Stimulated activated CD4-positive, alpha-beta T cell treated with anti-CD3 and anti-CD28 coated beads, TNF-alpha, amount 100 ng/mL, for 48 hours (primary cell): ENCODE measurements at places on chromosomes 6 and 20.

- DNase-seq, result no peak
Observed at GRCh38 chr6:37095997-37096396, 74.0 kb upstream of the PIM1 start.

DNA sequence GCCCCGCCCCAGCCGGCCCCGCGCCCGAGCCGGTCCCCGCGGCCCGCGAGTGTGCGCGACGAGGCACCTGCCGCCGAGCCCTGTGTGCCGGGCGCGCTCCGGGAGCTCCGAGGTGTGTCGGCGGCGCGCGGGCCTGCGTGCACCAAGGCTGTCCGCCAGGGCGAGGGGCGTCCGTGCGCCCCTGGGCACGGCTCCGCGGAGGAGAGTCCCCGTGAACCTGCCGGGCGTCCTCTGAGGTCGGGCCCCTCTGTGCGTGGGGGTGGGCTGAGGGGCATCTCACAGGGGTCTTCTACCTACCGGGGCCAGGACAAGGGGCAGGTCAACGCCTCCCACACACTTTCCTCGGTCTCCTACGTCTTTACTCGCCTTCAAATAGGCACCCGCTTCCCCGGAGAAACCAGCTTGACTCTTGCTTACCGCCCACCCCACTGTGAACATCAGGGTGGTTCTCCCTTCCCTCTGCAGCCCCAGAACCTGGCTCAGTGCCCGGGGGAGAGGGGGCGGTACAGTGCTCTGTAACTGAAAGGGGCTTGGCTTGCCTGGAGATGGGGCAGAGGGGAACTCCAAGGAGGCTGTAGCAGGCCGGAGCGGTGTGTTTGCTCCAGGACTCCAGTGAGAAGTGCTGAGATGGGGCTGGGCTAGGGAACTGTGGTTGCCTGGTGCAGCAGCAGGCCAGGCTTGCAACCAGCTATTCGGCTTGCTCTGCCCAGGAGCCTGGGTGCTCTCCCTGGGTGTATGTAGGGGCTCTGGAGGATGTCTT lies at the start of gene SAMD10:
SAMD10 (minus strand) TSS at position 86 of the 760 bp plus-strand sequence. CDS start 175 bp downstream, outside the sequence.
- peak; percentile 83 for DNase-seq

GRCh38 chr6:87115402-87116135 lies 20.7 kb upstream of the CGA start:
- no peak for DNase-seq

DNA sequence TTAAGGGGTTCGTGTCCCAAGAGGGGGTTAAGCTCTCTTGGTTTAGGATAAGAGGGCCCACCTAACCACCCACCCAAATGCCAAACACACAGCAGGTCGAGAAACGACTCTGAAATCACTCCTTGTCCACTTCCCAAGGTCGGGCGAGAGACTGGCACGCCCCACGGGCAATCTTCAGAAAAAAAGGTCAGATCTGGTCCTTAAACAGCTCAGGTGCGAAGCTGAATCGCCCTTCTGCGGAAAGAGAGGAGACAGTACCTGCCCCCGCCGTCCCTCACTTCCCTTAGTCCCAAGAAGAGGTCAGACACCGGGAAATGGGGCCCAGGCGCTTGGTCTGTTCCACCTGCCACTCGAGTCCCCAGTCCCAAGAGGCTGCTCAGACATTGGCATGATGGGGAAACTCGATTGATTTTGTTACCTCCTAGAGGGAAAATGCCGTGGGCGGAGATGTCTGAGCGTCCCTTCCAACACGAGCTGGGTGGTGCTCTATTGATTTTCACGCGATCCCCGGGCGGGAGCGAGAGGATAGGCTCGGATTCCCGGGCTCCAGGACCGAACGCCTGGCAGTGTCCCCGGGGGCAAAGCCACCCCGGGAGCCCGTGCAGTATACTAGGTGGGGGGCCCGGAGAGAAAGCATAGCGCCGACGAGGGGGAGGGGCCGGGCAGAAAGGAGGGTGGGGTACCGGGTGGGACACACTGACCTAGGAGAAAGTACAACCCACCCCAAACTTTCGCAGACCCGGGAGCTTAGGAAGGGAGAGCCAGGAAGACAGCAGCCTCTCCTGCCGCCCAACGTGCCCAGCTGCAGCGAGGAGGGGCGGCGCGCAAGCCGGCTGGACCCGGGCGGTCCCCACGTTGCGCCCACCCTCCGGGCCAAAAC lies 1.1 kb upstream of the SAMD5 start:
- DNase-seq, result no peak
